T47D (cell line): ENCODE measurements at places on chromosomes 6 and 20.
A peak's percentile ranks its signal among the peaks of the same experiment; 100 is the strongest.

GRCh38 chr6:109740787-109741186 is 49.7 kb downstream of the FIG4 start:
- no peak for DNase-seq

GRCh38 chr20:40744818-40745175 is 55.8 kb upstream of the MAFB start:
- no peak for DNase-seq

DNA sequence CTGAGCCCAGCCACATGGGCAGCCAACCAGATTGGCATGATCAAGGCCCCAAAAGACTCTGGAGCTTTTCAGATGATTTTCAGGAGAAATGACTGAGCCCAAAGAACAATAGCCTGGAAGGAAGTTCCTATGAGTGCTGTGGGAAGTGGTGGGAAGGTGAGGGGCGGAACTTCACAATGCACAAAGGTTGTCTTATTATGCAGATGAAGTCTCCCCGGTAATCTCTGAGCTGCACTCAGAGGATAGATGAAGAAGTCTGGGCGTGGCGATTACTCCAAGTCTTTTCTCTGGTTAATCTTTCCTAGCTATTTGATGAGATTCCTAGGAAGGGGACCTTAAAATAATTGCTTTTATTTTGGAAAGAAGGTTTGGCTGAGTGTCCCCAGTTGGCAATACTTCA is 36.9 kb downstream of the LBP start:
- no peak for DNase-seq

GRCh38 chr6:87274660-87275274 is 47.6 kb upstream of the SMIM8 start:
- no peak for DNase-seq

GRCh38 chr6:122713138-122713537 is 66.4 kb upstream of the FABP7 start:
- DNase-seq: no peak

- no peak for DNase-seq
Observed at GRCh38 chr6:33886673-33887144, 82.9 kb upstream of the MLN start.

DNA sequence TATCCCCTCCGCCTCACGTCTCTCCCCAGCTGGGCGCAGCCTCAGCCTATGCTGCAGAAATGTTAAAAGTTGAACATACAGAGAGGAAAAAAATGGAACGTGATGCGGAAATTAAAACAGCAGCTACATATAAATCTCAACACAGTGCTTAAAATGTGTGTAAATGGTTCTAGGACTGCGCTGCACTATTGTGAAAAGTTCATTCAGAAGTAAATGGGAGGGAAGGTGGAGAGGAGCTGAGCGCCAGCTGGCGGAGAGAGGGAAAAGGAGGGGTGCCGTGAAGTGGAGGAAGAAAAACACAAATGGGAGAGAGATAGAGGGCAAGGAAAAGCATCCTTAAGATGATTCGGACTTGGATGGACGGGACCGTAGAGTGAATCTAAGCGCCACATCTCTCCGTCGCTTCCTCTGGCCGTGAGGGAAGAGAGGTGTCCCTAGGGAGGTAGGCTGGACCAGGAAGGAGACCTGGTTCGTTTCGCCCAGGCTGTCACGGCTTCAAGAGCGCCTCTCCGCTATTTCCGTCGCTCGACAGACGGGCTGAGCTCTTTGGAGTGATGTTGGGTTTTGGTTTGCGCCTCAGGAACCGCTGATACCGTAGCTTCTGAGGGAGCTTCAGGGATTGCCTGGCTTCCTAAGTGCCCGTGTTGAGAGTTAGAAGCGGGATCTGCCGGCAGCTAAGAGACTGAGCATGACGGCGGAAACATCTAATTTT is 113.7 kb downstream of the TRIM27 start:
- peak; percentile 41 for DNase-seq

DNA sequence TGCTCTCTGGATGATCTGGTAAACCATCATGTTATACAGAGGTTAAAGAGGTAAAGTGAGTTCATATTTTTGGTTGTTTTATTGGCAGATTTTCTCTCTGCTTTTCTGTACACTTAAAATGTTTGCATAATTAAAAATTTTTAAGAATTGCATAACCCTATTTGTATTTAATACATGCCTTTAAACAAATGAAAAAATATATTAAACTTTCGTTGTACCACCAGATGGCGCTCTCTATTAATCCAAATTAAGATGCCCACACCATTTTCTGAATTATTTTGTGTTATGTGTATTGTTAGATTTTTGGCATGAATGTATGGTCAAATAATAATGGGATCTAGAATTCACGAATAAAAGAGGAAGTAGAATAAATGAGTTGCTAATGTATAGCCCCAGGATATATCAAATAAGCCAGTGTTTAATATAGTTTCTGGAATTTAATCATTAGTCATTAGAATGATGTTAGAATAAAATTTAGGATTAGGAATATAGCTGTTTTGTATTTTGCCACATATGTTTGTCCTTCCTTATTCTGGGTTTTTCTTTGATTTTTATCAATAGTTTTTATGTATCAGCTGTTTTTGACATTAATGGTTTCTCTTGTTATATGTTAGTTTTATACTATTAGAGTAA is 38.9 kb downstream of the SMAP1 start:
- DNase-seq: no peak

DNA sequence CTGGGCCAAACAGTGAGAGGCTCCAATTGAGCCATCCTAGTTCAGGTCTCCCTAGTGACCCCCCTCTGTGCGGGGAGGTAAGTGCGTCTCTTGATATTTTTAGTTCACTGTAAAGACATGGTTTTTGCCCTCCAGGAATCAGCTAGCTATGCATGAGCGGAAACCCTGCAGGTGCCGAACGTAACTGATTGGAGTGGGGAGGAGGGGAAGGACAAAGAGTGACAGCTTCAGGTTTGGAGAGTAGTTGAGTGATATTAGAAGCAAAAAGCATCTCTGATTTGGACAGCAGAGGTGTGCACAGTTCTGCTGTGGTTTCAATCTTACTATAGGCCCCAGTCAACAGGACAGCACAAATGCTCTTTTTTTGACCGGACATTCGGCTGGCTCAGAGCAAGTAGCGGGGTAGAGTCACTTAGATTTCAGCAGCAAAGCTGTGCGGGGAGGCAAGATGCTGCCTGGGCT is 31.8 kb downstream of the TBC1D7 start:
- peak; percentile 23 for DNase-seq

DNA sequence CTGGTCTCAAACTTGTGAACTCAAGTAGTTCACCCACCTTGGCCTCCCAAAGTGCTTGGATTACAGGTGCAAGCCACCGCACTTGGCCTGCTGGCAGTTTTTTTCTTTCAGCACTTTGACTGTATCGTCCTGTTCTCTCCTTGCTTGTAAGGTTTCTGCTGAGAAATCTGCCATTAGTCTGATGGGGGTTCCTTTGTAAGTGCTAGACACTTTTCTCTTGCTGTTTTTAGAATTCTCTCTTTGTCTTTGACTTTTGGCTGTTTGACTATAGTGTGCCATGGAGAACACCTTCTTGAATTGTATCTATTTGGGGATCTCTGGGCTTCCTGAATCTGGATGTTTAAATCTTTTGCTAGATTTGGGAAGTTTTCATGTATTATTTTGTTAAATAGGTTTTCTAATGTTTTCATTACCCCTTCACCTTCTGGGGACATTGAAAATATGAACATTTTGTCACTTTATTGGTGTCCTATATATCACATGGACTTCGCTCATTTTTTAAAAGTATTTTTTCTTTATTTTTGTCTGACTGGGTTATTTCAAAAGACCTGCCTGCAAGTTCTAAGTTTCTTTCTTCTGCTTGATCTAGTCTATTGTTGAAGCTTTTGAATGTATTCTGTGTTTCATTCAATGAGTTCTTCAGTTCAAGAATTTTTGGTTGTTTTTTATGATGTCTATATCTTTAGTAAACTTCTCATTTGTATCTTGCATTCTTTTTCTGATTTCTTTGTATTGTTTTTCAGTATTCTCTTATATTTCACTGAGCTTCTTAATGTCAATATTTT is 22.1 kb downstream of the GJA10 start:
- DNase-seq: no peak

DNA sequence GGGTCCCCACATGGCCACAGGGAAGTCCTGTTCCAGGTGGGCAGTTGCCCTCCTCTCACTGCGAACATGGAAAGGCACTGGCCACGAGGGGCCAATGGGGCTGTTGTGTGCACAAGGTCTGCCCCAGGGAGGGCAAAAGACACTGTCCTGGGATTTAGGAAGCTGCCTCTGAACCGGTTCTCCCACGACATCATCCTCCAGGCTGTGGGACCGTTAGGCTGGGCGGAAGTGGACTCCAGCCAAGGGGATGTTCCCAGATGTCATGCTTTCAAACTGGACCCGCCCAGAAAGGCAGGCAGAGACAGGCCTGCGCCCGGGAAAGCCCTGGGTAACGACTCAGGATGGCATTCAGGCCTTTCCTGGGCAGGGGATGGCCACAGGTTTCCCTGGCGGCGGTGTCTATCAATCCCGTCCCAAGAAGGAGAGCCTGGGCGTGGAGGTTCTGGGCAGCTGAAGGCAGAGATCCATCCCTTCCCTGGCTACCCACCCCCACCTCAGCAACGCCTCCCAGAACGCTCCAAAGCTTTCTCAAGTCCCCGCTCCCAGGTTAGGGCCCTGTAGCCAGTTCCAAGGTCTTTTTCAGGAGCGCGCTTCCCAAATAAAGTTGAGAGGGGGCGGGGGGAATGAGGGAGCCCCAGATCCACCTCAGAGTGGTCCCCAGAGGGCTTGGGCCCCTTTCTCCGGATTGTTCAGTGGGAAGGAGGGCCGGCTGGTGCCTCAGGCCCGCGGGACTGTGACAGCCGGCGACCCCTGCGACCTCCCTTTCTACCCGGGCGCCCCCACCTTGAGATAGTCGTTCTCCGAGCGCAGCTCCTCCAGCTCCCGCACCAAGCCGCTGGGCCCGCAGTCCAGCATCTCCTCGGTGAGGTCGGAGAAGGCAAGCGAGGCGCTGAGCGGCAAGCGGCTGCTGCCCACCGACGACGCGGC is 13.8 kb upstream of the TLDC2 start:
- peak; percentile 99 for DNase-seq

DNA sequence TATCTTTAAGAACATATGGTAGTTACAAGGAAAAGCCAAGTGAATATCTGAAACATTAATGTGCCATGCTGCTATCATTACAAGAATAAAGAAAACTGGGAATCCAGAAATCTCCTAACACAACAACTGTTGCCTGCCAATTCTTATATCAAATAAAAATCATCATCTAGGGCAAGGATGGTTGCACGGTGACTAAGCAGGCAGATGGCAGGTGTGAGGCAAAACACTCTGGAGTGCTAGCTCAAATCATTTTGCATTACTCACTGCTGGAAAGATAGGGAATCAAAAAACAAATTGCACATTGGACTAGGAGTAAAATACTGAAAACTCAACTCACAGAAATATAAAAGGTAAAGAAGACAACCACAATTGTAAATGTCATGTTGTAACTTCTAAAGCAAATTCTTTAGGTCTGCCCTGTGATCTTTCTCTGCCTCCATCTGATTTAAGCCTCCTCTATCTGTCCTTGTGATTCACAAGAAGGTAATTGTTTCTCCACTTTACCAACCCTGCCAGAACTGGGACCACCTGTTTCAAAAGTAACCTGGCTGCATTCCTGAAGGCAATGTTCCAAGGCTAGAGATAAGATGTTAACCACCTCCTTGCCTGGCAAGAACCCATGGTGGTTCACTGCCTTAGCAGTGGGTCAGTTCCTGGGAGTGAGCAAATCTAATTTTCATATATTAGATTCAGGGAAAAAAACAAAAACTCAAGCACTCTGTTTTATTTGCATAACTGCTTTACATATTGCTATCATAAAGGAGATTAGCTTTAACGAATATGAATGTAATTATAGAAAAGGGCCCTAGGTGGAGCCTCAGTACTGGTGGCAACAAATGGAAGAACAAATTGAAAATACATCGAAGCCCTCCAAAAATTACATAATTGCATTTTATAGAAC is 33.1 kb upstream of the LCA5 start:
- DNase-seq: peak; percentile 2

DNA sequence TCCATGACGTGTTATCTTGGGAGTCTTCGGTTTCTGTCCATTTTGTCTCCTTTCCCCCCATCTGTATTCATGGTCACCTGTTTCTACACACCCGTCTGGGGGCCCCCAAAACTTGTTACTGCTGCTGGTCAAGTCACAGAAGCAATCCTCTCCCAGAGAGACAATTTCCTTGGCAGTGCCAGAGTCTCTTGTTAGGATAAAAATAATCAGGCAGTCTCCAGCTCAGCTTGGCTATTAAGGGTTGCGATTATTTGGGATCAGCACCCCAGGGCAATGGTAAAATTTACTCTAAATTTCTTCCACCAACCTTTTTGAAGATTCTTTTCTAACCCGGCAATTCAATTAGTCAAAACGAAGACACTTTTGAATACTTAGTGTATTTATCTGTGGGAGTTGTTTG is 229.1 kb upstream of the JARID2 start:
- DNase-seq: no peak

- DNase-seq: no peak
Observed at GRCh38 chr6:126175251-126175650, 164.7 kb upstream of the CENPW start.

GRCh38 chr20:13458860-13459451 is 179.8 kb downstream of the TASP1 start:
- DNase-seq: peak; percentile 4

- DNase-seq: no peak
Observed at GRCh38 chr6:36419310-36419709, 23.3 kb downstream of the PXT1 start.

- DNase-seq: no peak
Observed at GRCh38 chr6:108847738-108848115, 495 bp upstream of the ARMC2 start.

DNA sequence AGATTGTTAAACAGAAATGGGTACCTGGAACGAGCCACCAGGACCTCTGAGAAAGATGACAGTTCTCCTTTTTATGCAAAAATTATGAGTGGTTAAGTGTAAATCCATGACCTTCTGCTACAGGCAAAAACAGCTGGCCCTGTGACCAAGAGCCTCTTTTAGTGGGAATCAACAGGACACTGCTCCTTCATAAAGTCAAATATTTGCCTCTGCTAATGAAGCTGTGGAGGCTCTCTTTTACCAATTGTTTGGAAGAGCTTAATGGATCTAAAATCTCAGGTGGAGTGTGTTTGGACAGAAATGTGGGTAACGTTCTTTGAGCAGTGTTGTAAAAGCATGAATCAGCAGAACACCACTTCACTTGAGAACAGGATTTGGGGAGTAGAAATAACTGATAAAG is 117.5 kb upstream of the PCSK2 start:
- DNase-seq: no peak

DNA sequence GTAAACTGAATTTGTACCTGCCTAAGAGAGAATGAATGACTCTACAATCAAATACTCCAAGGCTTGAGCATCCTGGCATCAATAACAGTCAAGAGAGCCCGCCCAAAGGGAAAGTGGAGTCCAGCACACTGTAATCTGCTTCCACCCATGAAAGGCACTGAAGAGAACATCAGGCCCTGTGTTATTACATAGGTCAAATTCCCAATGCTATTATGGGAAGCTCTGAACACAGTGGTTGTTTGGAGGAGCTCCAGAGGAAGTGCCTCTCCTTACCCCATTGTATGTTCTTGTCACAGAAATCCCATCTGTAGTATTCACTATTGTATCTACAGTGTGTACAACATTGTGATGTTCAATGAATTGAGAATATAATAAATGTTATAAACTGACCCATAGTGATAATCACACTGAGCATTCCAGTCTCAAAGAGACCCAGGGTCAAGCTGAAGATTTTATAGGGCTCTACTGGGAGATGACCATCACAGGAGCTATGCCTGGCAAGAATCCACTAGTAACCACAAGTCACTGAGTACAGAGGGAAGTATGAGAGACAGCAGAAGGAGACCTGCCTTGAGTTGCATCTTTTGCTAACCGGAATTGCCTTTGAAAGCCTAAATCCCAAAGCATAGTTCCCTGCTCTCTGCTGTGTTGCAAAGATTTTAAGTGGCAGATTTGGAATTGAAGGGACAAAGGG is 446.7 kb downstream of the GJA1 start:
- DNase-seq: no peak
